Aortic smooth muscle cell (primary cell): ENCODE measurements at places on chromosomes 7 and 10. TPM values are rescaled to one million over a fixed set of nuclear protein-coding genes. Genes with fewer than 3 reads are reported as not detected.

HPSE2 gene
- total RNA-seq, result not detected in 2 replicates

HTR5A gene
- total RNA-seq, result not detected in 2 replicates

MBL2 gene
- total RNA-seq, result not detected in 2 replicates

SKAP2 gene
- total RNA-seq, result 1.1 and 1.4 TPM in 2 replicates

PNLIPRP1 gene
- total RNA-seq, result not detected in 2 replicates

MEOX2 gene
- total RNA-seq, result 18.0 and 31.4 TPM in 2 replicates

DOCK4 gene
- 46.6 and 55.2 TPM in 2 replicates for total RNA-seq

HERPUD2 gene
- total RNA-seq, result 21.3 and 23.4 TPM in 2 replicates

H2AZ2 gene
- total RNA-seq, result 282 and 302 TPM in 2 replicates

FEZF1 gene
- total RNA-seq, result not detected in 2 replicates

AOAH gene
- total RNA-seq, result not detected in 2 replicates

ZCCHC24 gene
- 26.3 and 29.3 TPM in 2 replicates for total RNA-seq

GARIN1A gene
- 0.92 and 1.6 TPM in 2 replicates for total RNA-seq

ECHS1 gene
- 60.6 and 65.6 TPM in 2 replicates for total RNA-seq

VWDE gene
- total RNA-seq, result not detected in 2 replicates

TSPAN12 gene
- 2.2 and 4.0 TPM in 2 replicates for total RNA-seq

KCNIP2 gene
- total RNA-seq, result 0.66 and 1.1 TPM in 2 replicates

WIPF3 gene
- 0.06 TPM in 1 of 2 replicates, not detected in the other for total RNA-seq

ZEB1 gene
- total RNA-seq, result 93.0 and 167 TPM in 2 replicates

TFR2 gene
- total RNA-seq, result 0.31 and 0.40 TPM in 2 replicates

MALRD1 gene
- 0.56 and 0.66 TPM in 2 replicates for total RNA-seq

RABGEF1 gene
- 42.2 and 59.3 TPM in 2 replicates for total RNA-seq

GPR26 gene
- not detected in 2 replicates for total RNA-seq

ADRB1 gene
- not detected in 2 replicates for total RNA-seq
